ENCODE measurements at places on chromosomes 4 and X.

- DNase-seq = no peak
These were observed 60.4 kb downstream of the EFNB1 start for GRCh38 chrX:68889249-68889648.

DNA sequence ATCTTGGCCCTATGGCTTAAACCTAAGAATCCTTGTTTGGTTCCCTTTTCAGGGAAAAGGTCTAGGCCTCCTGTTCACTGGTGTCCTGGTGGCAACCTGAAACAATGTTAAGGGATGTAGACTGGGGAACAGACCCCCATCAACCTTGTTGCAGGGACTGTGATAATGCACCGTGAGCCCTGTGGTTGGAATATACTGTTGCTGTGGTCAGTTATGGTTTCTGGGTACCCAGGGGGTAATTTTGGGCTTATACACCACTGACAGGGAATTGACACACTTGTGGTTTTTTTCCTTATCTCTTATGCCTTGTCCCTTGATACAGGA, 64.0 kb upstream of the WDR1 start:
- DNase-seq = no peak

- DNase-seq = no peak
These were observed 209.7 kb downstream of the NWD2 start for GRCh38 chr4:37453999-37454800.

GRCh38 chrX:47223476-47224250, 5.2 kb downstream of the CDK16 start:
- DNase-seq = no peak

DNA sequence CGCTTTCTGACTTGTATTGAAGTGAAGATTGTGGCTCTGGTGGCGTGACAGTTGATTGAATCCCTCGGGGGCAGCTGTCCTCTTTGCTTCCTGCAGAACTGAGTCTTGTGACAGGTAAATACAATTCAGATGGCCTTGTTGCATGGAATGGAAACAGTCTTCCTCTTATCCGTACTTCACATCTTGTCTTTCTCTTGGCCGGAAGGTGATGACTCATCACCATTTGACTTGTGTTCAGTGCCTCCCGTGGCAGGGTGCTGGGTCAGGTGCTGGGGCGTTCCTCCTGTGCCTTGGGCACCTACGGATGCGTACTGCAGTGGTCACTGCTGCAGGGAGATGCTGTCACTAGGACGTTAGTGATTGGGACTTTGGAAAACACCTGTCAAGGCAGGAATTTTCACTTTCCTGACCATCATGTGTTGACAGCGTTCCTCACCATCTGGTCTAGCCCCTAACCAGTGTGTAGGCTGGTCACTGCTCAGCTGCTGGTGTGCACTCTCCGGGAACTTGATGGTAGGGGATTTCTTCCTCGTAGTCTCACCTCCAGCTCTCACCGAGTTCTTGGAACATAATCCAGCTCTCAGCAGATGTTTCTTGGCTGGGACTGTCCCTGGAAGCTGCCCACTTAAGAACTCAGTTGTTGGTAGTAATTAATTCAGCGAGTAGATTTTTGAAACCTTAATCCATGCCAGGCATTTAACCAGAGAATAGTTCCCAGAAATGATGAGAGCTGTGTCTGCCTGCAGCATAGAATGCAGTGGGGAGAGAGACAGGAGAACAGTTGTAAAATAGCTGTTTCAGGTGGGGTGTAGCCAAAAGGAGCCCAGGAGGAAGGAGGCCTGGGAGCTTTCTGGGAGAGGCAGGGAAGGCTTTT, 7.2 kb downstream of the TBC1D14 start:
- DNase-seq = no peak

Measured in NCI-H2029 treated with DMSO at 0.1 percent for 48 hours (cell line).